Fibroblast of skin of back (primary cell): ENCODE measurements at places on chromosomes 1 and 21.

- DNase-seq, result peak; percentile 26
Measured at GRCh38 chr1:25256578-25256965, 9.3 kb upstream of the RSRP1 start.

GRCh38 chr1:74895411-74895810 is 162.5 kb downstream of the TYW3 start:
- no peak for DNase-seq

GRCh38 chr1:35650416-35650815 is 9.1 kb upstream of the PSMB2 start:
- DNase-seq, result no peak

- DNase-seq, result peak; percentile 79
Measured at GRCh38 chr1:53043271-53043670, 18.7 kb upstream of the PODN start.
